ENCODE measurements at places on chromosomes 1 and 21. TPM values are rescaled to one million over a fixed set of nuclear protein-coding genes. Genes with fewer than 3 reads are reported as not detected.

GRCh38 chr1:61358770-61359455 lies 276.6 kb downstream of the NFIA start:
- DNase-seq: no peak

Gene RXRG
- total RNA-seq: not detected

- no peak for DNase-seq
These were observed 553 bp upstream of the SLC30A2 start for GRCh38 chr1:26046246-26047095.

GRCh38 chr1:100543640-100544039 lies 5.7 kb downstream of the GPR88 start:
- no peak for DNase-seq

DNA sequence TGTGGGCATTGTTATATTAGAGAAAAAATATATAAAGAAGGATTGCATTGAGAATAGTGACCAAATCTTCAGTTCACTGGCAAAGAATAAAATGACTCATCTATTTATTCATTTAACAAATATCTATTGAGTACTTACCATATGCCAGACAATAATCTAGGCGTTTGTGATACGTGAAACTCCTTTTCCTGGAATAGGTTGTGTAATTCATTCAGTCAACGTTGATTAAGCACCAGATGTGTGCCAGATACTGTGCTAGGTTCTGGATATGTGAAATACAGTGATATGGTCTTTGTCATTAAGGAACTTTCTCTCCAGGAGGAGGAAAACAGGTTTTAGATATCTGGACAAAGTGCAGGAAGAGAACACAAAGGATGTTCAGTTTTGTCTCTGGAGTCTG lies 344.5 kb downstream of the RWDD3 start:
- no peak for DNase-seq

DNA sequence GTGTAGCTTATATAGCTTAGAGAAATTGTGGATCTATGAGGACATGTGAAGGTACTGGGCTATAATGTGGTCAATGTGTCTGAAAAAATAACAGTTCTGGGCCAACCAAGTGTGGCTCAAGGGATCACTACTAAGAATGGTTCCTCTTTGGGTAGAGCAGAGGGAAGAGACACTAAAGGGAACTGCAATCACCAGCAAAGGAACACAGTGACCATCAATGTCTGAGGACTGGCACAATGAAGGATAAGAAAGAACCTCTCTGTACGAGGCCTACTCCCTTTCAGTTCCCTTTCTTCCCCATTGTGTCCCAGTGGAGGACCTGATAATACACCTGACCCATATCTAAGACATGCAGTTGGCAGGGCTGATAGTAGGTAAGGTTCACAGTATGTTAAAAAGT lies 89.9 kb upstream of the JAK1 start:
- no peak for DNase-seq

DNA sequence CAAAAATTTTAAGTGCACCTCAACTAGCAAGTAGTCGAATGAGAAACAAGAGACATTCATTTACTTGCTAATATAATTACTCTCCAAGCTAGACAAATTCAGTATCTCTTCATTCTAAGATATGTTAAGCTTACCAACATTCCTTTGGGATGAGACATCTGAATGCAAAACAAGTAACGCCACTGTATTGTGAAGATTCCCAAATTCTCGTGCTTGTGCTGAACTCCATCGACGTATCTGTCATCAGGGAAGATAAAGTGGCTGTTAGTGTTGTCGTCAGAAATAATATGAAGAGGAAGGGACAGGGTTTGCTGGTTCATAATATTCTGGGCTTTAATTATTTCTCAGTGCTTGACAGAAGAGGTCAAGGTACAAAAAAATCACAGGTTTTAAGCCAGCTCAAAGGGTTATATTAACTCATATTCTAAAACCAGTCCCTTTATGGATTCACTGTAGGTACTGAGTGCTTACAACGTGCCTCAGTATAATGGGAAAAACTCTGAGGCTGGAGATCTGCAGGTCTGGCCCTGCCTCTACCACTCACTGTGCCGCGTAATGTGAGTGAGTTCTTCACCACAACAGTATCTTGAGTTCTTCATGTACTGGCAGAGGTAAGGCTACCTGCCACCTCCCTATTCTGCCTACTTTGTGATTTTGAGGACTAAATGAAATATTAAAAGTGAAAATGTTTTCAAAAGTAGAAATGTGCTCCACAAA lies 42.0 kb downstream of the PCSK9 start:
- no peak for DNase-seq

- DNase-seq: no peak
These were observed 43.1 kb downstream of the PDE9A start for GRCh38 chr21:42696501-42697040.

- DNase-seq: no peak
These were observed 103.2 kb upstream of the RUNX3 start for GRCh38 chr1:25033030-25033827.

Gene TCHH
- total RNA-seq: 0.15 TPM

Gene VSIG8
- not detected for total RNA-seq

Gene OR6N1
- not detected for total RNA-seq

Gene TMPRSS2
- not detected for total RNA-seq

Gene SLC22A15
- total RNA-seq: 5.6 TPM

Data from breast epithelium (tissue), 4 donors.